ENCODE measurements at places on chromosomes 6 and 20.

- no peak for DNase-seq
These were observed 59.8 kb downstream of the CDK19 start for GRCh38 chr6:110755411-110755834.

GRCh38 chr20:34260208-34260942 lies 19.2 kb downstream of the ASIP start:
- DNase-seq: no peak

GRCh38 chr6:44451803-44452695 lies 64.5 kb downstream of the CDC5L start:
- DNase-seq: no peak

GRCh38 chr6:8707956-8708772 lies 272.8 kb upstream of the SLC35B3 start:
- peak; percentile 80 for DNase-seq

DNA sequence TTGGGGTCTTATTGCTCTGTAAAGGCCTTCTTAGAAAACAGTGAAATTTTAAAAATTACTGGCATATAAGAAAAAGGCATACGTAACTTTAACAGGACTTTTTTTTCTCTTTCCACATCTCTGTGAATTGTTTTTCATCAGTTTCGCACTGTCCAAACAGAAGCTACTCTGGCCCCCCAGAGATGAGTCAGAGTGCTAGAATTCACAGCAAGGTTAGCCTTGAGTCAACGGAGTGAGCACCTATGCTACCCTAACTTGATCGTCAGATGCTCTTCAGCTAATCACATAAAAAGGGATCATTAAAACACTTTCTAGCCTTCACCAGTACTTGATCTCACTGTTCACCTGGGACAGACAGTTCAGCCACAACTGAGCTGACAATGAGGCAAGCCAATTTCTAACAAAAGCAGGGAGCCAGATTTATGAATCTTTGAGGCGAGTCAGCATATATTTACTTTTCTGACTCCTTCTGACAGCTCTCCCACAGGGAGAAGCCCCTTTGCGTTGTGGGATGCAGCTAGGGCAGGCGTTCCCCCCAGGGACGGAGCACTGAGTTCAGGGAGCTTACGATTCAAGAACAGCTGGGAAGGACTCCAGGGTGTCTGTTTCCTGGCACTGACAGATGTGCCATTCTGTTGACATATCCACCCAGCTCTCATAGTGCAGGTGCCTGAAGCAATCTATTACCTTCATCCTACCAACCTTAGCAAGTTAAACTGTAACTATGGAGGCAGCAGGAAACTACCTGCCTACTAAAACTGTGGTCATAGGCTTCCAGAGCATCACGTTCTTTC lies 46.4 kb upstream of the SPDEF start:
- DNase-seq: no peak

DNA sequence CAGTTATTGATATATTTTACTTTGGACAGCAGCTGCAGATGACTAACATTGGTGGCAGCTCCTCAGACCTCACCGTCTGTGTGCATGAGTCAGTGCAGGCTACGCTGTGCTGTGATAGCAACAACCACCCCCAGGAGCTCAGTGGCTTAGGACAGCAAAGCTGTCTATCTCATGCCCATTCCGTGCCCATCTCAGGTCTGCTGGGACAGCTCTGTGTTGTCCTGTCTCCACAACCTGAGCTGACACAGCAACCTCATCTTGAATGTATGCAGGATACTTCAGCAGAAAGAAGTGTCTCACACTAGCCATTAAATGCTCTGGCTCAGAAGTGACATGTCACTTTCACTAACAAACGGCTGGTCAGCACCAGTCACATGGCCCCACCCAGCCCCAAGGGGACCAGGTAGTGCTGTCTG lies 47.7 kb downstream of the BANF2 start:
- no peak for DNase-seq

DNA sequence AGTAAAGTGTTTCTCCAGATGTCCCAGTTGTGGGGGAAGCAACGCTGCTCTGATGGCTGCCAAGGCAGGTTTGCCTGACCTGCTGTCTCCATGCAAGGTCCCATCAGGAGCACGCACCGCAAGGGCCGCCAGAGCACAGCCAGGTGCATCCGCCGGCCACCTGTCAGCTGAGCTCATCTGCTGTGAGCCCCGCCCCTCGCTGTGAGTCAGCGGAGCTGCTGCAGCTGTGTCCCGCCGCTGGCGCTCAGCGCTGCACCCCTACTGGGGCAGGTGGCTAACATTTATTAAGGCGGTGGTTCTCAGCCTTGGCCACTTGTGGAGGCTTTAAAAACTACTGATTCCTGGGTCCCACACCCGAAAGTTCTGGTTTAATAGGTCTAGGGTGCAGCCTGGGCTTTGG lies 225.7 kb downstream of the UST start:
- no peak for DNase-seq

DNA sequence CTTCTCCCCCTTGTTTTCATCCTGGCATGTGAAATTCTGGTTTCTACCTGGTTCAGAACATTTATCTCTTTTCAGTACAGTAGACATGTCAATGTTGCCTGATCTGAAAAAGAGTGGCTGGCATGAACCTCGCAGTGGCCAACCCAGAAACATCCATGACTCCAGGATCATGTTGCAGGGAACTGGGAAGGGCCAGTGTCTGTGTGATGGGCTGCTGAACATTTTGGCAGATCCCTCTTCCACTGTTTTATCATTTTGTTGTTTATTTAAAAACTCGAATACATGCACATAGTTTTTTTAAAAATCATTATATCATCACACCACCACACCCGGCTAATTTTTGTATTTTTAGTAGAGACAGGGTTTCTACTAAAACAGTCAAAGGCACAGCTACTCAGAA lies 19.0 kb downstream of the WFDC3 start:
- DNase-seq: no peak

GRCh38 chr6:132224943-132225342 lies 176.3 kb downstream of the MOXD1 start:
- DNase-seq: no peak

- no peak for DNase-seq
These were observed 28.4 kb upstream of the SAYSD1 start for GRCh38 chr6:39143238-39143930.

GRCh38 chr6:46015119-46015968 lies at the start of gene CLIC5:
CLIC5 (minus strand) TSS chr6:46015860; CDS start chr6:46015542, 318 bp downstream.
- no peak for DNase-seq

DNA sequence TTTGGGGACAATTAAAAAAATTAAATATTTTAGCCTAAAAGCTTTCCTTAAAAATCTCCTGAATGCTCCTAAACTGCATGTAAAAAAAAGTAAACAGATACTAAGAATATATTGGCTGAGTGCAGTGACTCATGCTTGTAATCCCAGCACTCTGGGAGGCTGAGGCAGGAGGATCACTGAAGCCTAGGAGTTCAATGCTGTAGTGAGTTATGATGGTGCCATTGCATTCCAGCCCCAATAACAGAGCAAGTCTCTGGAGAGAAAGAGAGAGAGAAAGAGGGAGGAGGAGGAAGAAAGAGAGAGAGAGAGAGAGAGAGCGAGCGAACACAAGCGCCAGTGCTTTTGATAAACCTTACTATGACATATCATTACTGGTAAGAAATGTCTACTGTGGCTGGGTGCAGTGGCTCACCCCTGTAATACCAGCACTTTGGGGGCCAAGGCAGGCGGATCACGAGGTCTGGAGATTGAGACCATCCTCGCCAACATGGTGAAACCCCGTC lies 58.8 kb downstream of the FKBP5 start:
- no peak for DNase-seq

GRCh38 chr6:134442073-134442472 lies 124.2 kb upstream of the SGK1 start:
- no peak for DNase-seq

DNA sequence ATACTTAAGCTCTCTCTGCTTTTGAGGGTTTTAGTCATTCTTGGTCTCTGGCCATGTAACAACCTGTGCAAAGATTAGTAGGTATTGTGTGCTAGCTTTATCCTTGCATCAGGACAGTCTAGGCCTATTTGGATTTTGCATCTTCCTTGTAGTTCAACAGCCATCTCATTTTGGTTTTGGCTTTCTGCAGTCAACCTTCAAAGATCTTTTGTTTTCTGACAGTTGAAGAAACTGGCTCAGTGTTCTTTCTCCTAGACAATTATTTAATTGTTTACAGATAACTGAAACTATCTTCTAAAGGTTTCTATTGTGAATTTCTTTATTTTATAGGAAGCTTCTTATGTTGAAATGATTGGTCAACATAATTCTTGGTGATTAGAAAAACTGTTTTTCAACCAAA lies 307.5 kb downstream of the CDKAL1 start:
- no peak for DNase-seq

DNA sequence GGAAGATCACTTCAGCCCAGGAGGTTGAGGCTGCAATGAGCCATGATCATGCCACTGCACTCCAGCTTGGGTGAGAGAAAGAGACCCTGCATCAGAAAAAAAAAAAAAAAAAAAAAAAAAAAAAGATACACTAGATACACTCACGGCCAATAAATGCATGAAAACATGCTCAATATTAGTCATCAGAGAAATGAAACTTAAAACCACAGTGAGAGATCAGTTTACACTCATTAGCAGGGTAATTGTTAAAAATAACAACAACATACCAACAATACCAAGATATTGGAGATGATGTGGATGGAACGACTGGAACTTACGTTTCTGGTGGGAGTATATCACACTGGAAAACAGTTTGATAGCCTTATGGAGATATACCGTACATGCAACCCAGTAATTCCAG lies 29.9 kb downstream of the HS3ST5 start:
- no peak for DNase-seq

DNA sequence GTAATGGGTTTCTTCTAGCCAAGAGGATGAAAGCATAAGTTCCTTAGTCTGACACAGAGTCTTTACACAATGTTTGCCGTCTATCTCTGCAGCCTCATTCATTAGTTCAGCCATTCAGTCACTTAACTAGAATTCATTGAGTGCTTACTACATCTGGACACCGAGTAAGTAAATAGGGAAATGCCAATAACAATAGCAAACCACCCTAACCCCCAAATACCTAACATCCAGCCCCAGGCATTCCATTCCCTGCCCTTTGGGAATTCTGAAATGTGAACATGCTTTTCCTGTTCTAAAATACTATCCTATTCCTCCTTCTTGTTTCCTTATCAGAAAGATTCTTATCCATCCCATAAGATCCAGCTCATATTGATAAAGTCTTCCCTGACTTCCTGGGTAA lies 277.6 kb upstream of the RNF217 start:
- no peak for DNase-seq

DNA sequence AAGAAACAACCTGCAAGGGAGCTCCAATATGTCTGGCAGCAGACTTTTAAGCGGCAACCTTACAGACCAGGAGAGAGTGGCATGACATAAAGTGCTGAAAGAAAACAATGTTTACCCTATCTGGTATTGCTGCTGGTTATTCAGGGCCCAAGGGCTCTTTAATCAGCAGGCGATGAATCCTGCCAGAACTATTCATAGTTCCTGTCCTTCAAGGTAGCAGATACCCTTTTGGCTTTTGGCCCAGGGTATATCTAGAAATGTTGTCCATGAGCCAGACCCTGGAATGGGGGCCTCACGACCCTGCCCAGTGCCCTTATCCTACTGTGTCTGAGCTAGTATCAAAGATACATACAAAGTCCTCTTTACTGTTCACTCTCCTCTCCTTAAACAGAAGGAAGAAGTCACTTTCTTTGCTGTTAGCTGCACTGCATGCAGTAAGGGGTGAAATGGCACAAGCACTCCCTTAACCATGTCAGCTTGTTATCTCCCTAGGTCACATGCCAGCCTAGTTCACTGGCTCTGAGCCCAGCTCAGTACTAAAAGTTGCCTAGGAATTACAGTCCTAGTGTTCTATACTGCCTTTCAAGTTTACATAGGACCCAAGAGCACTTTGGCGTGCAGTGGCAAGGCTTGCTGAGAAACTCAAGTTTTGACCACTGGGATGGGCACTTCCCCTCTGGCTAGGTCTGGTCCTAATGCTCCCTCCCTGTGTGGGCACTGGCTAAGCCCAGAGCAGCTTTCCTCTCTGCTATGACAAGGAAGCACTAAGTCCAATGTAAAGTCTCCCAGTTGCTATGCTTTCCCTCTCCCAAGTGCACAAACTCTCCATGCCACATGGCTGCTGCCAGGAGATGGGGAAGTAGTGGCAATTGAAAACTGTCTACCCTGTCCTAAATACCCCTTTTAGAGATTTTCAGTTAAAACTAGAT lies 122.0 kb downstream of the HTR1B start:
- DNase-seq: no peak

- no peak for DNase-seq
These were observed 7.9 kb downstream of the RING1 start for GRCh38 chr6:33216117-33216649.

- no peak for DNase-seq
These were observed 96.9 kb downstream of the MTHFD1L start for GRCh38 chr6:150962436-150962835.

DNA sequence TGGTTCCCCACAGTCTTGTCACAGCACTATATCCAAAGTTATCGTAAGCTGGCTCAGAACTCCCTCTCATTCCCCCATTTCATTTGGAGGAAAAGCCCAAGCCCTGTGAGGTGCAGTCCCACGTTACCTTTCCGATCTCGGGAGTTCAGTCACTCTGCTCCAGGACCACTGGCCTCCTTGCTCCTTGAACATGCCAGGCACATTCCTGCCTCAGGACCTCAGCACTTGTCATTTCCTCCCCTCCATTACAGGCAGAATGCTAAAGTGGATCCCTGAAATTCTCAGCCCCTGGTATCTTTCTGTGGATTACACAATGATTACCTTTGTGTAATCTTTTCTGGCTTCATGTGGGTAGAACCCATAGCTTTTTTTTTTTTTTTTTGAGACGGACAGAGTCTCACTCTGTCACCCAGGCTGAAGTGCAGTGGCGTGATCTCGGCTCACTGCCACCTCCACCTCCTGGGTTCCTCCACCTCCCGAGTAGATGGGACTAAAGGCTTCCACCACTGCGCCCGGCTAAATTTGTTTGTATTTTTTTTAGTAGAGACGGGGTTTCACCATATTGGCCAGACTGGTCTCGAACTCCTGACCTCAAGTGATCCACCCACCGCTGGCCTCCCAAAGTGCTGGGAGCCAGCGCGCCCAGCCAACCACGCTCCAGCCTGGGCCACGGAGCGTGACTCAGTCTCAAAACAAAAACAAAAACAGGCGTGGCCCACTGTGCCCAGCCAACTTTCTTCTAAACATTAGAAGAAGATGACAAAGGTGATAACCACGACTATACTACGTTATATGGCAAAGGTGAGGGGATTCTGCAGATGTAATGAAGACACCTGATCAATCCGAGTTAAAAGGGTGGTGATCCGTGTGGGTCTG lies 4.0 kb upstream of the OXT start:
- DNase-seq: no peak

DNA sequence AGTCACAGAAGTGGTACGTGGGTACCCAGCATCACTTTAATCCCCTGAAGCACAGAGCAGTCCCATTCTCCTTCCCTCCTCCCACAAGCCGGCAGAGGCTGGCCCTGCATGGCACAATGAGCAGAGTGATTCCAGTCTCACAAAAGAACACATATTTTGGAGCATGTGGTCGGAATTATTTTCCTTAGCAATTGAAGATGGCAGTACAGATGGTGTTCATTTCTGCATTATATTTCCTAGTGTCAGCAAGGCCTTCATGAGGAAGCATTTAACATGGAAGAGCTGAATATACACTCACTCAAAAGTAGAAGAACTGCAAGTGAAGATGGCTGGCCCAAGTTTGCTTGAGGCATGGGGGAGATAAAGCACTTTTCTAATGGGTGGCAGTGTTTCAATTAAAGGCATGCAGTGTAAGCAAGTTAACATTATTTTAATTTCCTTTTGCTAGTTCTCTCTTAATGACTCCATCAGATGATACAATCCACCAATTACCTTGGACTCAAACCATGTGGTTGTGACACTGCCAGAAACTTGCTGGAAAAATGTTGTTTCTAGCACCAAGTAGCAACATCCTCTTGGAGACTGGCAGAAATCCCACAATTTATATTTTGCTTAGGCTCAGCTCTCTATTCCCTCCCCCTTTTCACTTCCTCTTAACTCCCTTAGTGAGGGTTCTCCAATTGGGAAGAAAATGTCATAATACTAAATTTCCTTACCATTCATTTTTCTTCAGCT lies 74.4 kb downstream of the ARHGAP18 start:
- no peak for DNase-seq
